ENCODE measurements at places on chromosomes 3 and 15.

DNA sequence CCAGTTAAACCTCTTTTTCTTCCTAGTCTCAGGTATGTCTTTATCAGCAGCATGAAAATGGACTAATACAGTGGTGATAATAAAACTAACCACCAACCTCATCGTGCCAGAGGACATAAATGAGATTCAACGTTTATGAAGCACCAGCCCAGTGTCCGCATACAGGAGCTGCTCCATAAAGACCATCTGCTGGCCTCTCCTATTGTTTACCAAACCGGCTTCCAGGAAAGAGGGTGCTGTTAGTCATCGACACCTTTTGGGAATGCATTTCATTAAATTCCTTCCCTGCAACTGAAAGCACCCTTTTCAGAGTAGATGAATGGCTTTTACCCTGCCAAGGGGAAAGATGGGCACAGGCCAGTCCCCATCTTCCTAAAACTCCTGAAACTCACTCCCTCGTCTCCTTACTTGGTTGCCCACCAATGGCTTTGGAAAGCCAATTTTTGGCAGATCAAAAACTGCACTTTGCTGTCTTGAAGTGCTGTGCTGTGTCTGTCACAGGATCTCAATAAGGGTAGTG, 122.1 kb downstream of the AQP9 start:
- no peak for DNase-seq

- DNase-seq: no peak
Measured at GRCh38 chr3:10350324-10350985, 29.5 kb upstream of the SEC13 start.

DNA sequence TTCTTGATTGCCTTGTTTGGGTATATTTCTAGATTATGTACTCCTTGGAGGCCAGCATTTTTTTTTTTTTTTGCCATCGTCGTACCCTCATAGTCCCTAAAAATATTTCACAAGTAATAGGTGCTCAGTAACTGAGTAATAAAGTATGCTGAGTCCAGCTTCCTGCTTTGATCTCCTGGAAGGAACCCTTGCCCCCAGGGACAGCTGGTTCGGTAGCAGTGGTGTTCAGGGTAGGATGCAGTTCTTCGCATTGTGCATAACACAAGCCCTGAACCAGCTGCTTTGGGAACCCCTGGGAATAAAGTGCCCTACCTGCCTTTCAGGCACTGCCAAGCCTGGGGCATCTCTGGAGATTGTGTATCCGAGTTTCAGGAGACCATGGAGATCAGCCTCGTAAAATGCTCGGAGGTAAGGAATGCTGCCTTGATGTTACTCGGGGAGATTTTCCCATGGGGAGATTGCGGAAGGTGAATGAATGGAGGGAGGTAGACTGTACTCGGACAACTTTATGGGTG, 7.6 kb downstream of the MYZAP start:
- no peak for DNase-seq

DNA sequence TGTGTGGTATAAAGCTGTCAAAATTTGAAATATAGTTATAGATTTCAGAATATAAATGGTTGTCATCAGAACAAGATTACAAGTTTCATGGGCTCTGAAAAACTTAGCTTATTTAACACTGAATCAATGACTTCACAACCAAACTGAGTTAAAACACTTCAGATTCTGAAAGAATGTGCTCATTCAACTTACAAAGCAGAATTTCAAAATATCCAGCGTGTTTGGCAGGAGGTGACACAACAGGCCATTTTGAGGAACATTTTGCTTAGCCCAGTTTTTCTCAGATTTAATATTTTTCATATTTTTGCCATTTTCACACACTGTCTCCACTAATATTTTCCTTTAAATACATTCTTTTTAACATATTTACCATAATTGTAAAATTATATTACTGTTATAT, 781.1 kb downstream of the TUSC7 start:
- no peak for DNase-seq

GRCh38 chr15:65426216-65426853, 3.6 kb upstream of the IGDCC4 start:
- DNase-seq: no peak

- no peak for DNase-seq
Measured at GRCh38 chr3:13030684-13031083, 42.5 kb downstream of the IQSEC1 start.

- DNase-seq: peak; percentile 88
Measured at GRCh38 chr15:33226559-33227181, 32.2 kb upstream of the FMN1 start.

DNA sequence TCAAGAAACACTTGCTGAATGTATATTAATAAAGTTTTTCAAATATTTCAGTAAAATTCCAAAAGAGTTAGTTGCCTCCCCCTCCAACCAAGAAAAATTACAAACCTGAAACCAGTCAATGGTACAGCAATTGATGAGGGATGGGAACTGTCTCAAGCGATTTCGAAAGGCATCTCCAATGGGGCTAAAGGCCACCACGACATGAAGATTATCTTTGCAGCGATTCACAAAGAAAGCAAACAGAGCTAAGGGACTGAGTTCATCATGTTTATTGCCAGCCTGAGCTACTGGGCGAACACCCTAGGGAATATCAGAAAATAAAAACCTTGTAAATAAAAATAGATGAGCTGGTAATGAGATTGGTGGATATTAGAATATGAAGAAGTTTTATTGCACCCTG, 99.3 kb upstream of the ASB14 start:
- no peak for DNase-seq

GRCh38 chr15:75140080-75140879, 61.4 kb upstream of the C15orf39 start:
- no peak for DNase-seq

GRCh38 chr15:88717382-88718031, 78.7 kb downstream of the ISG20 start:
- DNase-seq: no peak

- no peak for DNase-seq
Measured at GRCh38 chr15:60065951-60066350, 61.8 kb downstream of the FOXB1 start.

- peak; percentile 51 for DNase-seq
Measured at GRCh38 chr15:49832511-49832910, 211.7 kb downstream of the DTWD1 start.
